ENCODE measurements at places on chromosomes 4 and X. TPM values are rescaled to one million over a fixed set of nuclear protein-coding genes. Genes with fewer than 3 reads are reported as not detected.

The CAPN6 gene
- polyA plus RNA-seq, result 6.8 TPM

- no peak for DNase-seq
Observed at GRCh38 chrX:102765217-102765616, 44.7 kb downstream of the GPRASP3 start.

The ARHGAP10 gene
- polyA plus RNA-seq, result 6.4 TPM

The GLOD5 gene
- not detected for polyA plus RNA-seq

DNA sequence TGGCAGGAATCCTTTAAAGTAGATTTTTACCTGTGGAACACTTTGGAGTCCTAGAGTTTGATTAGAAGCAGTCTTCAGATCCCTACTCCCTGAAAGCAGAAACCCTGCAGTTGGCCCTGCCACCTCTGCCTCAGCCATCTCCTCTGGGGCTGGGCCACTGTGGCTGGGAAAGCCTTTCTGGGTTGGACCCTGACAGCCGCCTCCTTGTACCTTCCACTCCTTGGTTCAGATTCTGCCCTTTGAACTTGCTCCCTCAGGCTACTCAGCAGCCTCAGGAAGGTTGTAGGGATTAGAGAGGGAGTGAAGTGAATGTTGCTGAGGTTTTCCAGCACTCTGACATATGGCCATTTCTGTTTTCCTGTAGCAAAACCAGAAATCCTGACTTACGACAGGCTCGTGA, 65.5 kb downstream of the KIT start:
- peak; percentile 18 for DNase-seq

Data from spinal cord (tissue), 10 donors.